GM12878 (cell line): ENCODE measurements at places on chromosomes 16 and 17.

DNA sequence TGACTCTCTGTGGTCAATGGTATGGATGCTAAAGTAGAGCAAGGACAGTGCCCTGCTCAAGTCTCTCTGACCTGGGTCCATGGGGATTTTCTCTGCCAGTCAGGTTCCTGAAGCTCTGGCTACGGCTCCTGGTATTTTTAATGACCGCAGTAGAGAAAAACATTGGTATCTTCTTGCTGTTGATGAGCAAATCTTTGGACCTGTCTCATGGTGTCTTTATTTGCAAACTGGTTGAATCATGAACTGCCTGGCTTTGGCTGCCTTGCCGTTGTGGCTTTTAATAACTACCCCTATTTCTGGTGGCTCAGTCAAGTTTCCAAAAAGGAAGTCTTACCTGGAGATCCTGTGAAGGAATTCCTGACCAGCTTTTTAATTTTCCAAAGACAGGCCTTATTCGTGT, 8.7 kb downstream of the FAM234A start:
- no peak for DNase-seq

DNA sequence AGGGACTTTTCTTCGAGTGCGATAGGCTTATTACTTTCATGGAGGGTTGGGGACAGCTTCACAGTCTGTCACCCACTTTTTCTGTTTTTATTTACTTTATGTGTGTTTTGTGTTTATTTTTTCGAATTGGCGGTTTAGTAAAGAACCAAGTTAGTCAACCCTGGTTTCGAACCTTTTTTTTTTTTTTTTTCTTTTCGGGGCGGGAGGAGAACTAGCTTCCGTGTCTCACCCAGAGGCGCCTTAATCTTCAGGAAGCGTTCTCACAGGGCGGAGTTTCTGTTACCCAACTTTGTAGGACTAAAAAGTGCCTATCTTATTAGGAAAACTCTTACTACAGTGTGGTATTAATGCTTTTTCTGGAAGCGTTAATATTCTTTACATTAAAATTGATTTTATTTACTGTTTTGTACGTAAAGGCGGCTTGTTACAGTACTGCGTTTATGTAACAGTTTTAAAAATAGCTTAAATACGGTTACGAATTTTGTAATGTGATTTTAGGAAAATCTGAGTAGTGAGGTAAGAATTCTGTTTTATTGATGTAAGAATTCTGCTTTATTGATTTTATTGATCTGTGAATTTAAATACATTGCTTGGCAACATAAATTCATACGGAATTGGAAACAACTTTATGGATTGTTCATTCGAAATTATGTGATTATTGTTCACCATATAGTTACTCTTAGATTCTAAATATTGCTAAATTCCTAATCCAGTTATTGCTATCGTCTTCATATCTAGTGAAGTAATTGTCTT, 885 bp downstream of the ZNF207 start:
- no peak for DNase-seq

- no peak for DNase-seq
Measured at GRCh38 chr16:75323933-75324332, 72.5 kb upstream of the BCAR1 start.

GRCh38 chr17:81427173-81428120, 32.2 kb downstream of the BAHCC1 start:
- no peak for DNase-seq

GRCh38 chr17:55580596-55581133, 69.4 kb upstream of the SMIM36 start:
- DNase-seq, result peak; percentile 16

DNA sequence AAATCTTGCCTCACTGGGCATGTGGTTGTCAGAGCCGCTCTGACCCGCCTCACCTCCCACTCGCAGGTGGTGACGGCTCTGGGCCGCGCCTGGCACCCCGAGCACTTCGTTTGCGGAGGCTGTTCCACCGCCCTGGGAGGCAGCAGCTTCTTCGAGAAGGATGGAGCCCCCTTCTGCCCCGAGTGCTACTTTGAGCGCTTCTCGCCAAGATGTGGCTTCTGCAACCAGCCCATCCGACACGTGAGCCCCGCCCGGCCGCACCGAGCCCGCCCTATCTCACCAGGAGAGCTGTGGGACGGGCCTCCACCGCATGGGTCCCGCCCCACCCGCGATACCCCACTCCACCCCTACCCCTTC, 4.0 kb downstream of the TGFB1I1 start:
- no peak for DNase-seq

GRCh38 chr16:54602666-54603065, 316.1 kb upstream of the IRX3 start:
- DNase-seq, result no peak

DNA sequence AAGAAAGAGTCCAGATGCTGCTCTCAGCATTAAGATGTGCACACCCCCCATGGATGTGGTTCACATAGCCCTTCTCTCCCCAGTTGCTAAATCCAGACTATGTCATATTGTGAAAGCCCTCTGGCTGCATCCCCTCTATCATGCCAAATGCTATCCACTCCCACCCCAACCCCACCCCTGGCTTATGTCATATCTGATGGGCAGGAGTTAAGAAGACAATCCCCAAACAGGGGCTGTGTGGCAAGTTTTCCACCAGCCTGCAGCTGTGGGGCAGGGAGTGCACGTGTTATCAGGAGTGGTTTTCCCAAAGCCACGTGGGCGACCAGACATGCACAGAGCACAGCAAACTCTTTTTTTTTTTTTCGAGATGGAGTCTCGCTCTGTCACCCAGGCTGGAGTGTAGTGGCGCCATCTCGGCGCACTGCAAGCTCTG, 10.0 kb downstream of the FAM117A start:
- DNase-seq, result no peak

- no peak for DNase-seq
Measured at GRCh38 chr17:78226759-78227454, 4.5 kb upstream of the TMEM235 start.

- no peak for DNase-seq
Measured at GRCh38 chr17:494601-495265, 142.1 kb upstream of the RPH3AL start.

GRCh38 chr16:64865069-64865696, 256.7 kb downstream of the CDH11 start:
- no peak for DNase-seq

DNA sequence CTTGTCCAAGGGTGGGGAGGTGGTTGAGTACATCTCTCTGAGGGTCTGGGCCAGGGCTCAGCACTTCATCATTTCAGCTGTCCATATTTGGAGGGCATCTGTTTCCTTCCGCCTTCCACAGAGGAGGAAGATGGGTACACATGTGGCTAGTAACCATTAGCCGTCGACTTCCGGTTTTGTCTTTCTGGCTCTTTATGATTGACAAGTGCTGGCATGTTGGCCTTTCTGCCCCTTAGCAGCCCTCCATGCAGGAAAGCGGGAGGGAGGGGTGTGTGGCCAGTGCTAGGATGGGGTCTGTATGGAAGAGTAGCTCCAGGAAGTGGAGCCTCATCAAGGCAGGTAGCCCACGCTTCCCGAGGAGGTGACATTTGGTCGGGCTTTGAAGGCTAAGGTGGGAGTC, 69.6 kb downstream of the RAI1 start:
- peak; percentile 47 for DNase-seq

GRCh38 chr17:41836550-41837196, 641 bp upstream of the NT5C3B start:
- DNase-seq, result no peak
